ENCODE measurements at places on chromosomes 2 and 18. TPM values are rescaled to one million over a fixed set of nuclear protein-coding genes. Genes with fewer than 3 reads are reported as not detected.

Gene ANKRD30B
- total RNA-seq: not detected

Gene TMEM131
- total RNA-seq: 39.5 TPM

Gene DIPK1C
- total RNA-seq: not detected

Gene GRB14
- 0.52 TPM for total RNA-seq

Gene PLA2R1
- 30.1 TPM for total RNA-seq

Gene CXCR1
- not detected for total RNA-seq

Gene SERPINB11
- total RNA-seq: not detected

Gene REG3A
- not detected for total RNA-seq

Gene SNED1
- total RNA-seq: 52.8 TPM

Gene RSAD2
- 1.0 TPM for total RNA-seq

Gene CYP27C1
- 2.4 TPM for total RNA-seq

Gene DOK6
- total RNA-seq: 0.76 TPM
